ENCODE measurements at places on chromosomes 4 and X.
A peak's percentile ranks its signal among the peaks of the same experiment; 100 is the strongest.

GRCh38 chr4:177558995-177559394, 116.8 kb upstream of the AGA start:
- DNase-seq: no peak

- no peak for DNase-seq
These were observed 790.1 kb downstream of the TECRL start for GRCh38 chr4:63618883-63619718.

GRCh38 chr4:173991316-173991715, 292.2 kb downstream of the FBXO8 start:
- no peak for DNase-seq

DNA sequence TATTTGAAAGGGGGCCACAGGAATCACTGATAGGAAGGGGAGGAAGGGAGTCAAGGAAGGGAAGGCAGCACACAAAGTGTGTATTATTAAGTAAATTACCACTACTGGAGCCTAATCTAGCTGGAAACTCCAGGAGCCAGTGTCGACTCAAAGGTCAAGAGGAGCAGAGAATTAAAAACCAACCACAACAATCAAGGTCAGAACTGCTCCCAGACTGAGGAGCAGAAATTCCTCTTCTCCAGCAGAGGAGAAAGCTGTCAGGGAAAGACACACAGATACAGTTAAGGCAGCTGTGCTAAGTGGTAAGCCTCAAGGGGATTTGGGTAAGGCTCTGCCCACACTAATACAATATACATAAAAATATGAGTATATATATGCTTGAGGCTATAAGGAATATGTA, 87.5 kb upstream of the PTPN13 start:
- no peak for DNase-seq

DNA sequence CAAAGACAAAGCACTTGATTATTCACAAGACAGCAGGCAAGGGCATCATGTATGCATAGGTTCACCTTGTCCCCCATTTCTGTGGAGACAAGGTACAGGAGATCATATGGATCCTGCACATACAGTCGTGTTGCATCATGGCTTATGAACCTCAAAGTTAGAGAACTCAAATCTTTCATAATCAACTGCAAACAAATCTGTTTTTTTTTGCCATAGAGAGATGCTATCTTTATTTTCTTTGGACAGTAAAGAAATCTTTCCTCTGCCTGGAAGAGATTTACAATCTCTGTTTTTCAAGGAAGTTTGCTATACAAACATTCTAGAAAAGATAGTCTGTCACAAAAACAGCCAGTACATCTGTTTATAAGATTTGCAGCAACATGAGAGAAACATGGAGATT, 578.8 kb downstream of the ANKRD50 start:
- no peak for DNase-seq

GRCh38 chr4:66055999-66056398, 385.7 kb upstream of the EPHA5 start:
- no peak for DNase-seq

- no peak for DNase-seq
These were observed 4.7 kb upstream of the HELT start for GRCh38 chr4:185013417-185014125.

GRCh38 chrX:38854305-38854704, 53.0 kb downstream of the MID1IP1 start:
- no peak for DNase-seq

GRCh38 chrX:152733261-152733975, at the start of the genes CSAG1 and MAGEA12:
Gene CSAG1 (minus strand): TSS chrX:152733721. CDS start chrX:152732460, 1,261 bp downstream.
Gene MAGEA12 (plus strand): TSS chrX:152733757. CDS start chrX:152736162, 2,405 bp downstream.
- peak; percentile 1 for DNase-seq

DNA sequence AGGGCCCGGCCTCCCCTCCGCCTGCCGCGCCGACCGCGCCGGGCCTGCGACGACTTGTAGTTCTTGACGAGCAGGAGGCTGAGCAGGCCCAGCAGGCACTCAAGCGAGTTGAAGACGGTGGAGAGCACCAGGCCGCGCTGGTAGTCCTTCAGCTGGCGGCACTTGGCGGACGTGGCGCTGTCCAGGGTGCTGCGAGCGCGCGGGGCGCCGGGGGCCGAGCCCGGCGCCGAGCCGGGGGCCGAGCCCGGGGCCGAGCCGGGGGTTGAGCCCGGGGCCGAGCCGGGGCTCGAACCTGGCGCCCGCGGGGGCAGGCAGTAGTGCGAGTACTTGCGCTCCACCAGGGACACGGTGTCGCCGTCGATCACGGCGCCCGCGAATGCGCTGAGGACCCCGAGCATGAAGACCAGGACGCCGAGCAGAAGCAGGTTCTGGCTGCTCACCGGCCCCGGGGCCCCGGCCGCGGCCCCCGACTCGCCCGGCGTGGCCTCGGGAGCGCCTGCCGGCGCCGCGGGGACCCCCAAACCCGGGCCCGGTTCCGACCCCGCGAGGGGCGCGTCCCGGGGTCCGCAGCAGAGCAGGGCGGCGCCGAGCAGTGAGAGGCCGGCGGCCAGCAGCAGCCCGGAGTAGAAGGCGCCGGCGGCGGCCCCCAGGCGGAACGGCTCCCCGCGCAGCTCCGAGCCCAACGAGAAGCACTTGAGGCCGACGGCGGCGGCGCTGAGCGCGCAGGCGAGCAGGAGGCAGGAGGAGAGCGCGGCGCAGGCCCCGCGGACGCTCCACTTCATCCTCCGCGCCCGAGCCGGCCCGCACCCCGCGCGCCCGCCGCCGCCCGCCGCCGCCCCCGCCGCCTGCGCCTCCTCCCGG, 584 bp downstream of the TMEM271 start:
- peak; percentile 50 for DNase-seq

- no peak for DNase-seq
These were observed 240.9 kb upstream of the VEGFC start for GRCh38 chr4:177033632-177034031.

DNA sequence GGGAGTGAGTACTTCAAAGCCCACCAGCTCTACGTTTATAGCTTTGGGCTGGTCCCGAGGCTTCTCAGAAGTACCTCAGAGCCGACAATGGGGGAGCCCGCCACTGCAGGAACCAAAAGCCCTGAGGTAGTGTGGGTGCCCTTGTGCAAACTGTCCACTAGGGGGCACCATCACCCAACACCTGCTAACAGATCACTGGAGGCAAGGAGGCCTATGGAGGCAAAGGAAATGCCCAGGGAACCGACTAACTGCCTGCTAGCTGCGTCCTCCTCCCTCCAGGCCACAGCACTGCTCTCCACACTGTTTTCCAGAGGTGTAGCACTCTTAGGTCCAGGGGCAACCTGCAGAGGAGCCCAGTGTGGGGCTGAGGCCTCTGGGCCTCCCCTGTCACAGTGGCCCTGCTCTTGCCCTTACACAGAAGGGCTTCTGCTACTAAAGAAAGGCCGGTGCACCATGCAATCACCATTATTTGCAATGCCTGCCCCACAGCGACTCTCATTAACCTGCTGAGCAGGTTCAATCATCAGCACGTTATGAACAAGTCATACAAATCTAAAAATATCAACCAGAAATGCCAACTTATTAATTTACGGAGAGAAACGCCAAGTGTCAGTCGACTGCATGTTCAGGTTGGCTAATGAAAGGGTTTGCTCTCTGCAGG, 159.1 kb downstream of the NSUN7 start:
- peak; percentile 80 for DNase-seq

GRCh38 chrX:32483534-32484136, 727.7 kb downstream of the DMD start:
- no peak for DNase-seq

- no peak for DNase-seq
These were observed 596.3 kb upstream of the TENM3 start for GRCh38 chr4:181646864-181647263.

DNA sequence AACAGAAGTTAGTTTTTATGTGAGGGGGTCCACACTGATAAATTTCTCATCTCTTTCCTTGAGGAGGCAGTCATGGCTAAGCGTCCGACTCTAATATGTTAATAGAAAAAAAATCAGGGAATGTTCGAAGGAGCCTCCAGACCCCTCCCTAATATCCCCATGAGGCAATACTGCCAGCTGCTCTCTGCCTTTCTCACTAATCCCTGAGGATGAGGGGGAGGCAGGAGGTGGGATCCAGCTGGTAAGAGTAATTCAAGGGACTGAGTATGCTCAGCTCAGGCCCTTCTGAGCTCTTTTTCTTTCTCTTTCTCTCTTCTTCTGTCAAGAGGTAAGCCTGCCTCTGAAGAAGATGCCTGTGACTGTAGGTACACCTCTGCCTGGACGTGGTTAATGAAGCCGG, 51.7 kb downstream of the PIR start:
- no peak for DNase-seq

DNA sequence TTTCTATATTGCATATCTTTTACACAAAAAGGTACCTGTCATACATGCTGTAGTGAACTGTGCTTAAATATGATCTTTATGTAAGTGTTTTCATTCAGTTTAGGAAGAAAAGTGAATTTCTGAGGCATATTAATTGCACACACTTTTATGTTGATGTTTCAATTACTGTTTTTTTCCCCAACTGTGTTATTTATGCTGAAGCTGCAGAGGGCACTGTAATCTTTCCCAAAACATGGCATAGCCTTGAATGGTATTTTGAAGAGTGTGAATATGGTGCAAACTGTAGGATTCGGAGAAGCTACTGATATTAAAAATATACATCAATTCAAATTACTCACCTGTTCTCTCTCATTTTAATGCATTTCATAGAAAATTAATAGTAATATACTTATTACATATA, 6.0 kb upstream of the CENPE start:
- no peak for DNase-seq

- DNase-seq: no peak
These were observed 133.4 kb downstream of the OPHN1 start for GRCh38 chrX:68299898-68300297.

GRCh38 chr4:4711902-4712301, 147.6 kb upstream of the MSX1 start:
- no peak for DNase-seq

Measured in activated T-cell treated with anti-CD3 and anti-CD28 coated beads, Interleukin-2, amount 50 U/mL, for 24 hours (primary cell).